ENCODE measurements at places on chromosomes 3 and 15.

GRCh38 chr3:149703466-149703865, 45.6 kb upstream of the WWTR1 start:
- no peak for DNase-seq

- peak; percentile 53 for DNase-seq
These were observed 728 bp downstream of the TRANK1 start for GRCh38 chr3:36944012-36944640.

GRCh38 chr3:194632226-194632808, 902 bp downstream of the TMEM44 start:
- no peak for DNase-seq

DNA sequence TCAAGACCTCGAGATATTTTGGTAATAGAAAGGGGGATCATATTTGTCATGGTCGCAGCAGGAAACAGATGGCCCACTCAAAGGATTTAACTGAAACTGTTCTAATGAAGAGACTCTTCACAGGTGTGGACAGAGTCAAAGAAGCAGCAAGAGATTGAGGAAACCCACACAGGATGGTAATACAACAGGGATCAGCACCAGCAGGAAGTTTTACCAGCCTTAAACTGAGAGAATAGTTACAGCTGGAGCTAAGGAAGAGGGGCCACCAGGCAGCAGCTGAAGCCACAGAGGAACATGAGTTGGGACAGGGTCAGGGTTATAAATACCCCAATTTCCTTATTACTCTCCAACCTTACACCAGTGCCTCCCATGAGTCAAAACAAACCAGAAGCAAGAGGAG, 131.8 kb upstream of the UBE2E2 start:
- DNase-seq, result no peak

DNA sequence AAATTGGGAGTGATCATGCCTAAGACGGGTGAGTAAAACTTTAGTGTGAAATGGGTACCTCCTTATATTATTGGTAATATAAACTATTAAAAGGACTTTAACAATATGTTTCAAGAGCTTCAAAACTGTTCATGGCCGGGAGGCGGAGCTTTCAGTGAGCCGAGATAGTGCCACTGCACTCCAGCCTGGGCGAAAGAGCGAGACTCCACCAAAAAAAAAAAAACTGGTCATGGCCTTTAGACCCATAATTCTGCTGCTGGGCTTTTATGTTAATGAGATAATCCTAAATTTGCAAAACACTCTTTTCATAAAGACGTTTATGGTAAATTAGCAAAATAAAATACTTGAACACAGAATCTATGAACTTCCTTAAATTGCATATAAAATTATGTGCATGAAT, 22.8 kb downstream of the TRPC1 start:
- no peak for DNase-seq

- no peak for DNase-seq
These were observed 50.5 kb downstream of the ANP32A start for GRCh38 chr15:68770216-68770615.

GRCh38 chr3:67016522-67017080, 18.5 kb downstream of the KBTBD8 start:
- DNase-seq, result no peak

DNA sequence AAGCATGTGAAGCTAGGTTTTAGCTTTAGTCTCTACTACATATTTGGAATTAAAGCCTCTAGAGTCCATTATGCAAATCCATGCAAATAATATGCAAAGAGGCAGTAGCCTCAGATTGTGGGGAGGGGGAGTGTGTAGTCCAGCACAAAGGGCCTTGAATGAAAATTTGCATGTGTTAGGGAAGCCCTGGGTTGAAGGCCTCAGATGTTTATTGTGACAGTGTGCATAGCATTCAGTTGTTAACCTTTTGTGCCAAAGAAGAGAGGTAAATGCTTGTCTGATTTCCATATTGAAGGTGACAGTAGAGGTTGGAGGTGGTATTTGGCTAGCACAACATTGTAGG, 24.5 kb upstream of the BFSP2 start:
- no peak for DNase-seq

DNA sequence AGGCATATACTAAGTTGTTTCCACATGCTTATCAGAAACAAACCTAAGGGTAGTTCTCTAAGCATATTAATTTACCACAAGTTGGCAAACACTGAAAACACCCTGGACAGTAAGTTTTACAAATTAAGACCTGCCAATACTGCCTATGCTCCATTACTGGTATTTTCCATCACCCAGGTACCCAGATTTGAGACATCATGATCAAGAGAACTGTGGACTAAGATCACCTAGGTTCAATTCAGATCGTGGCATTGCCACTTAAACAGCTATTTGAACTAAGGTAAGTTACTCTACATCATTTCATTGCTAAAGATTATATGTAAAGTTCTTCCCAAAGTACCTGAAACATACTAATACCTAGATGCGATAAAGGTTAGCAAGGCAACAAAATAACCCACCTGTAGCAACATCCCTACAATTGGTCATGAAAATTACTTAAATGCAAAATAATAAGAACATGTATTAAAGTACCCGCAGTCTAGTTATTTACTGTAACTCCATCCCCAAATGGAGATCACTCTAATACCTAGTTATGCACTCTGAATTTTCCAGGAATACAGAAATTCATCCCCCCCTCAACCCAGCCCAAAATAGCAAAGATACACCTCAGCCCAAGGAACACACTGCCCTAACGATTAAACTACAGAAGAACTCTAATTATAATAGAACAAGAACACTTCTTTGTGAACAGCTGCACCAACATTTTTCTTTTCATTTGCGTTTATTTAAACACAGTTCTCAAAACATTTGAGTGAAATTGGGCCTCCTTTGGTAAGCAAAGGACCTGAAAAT, 21.6 kb downstream of the TRA2B start:
- no peak for DNase-seq

- DNase-seq, result peak; percentile 56
These were observed 58.5 kb downstream of the ECT2 start for GRCh38 chr3:172808969-172809546.

Measured in epithelial cell of esophagus (primary cell).